ENCODE measurements at places on chromosomes 3 and 15. TPM values are rescaled to one million over a fixed set of nuclear protein-coding genes. Genes with fewer than 3 reads are reported as not detected.

DNA sequence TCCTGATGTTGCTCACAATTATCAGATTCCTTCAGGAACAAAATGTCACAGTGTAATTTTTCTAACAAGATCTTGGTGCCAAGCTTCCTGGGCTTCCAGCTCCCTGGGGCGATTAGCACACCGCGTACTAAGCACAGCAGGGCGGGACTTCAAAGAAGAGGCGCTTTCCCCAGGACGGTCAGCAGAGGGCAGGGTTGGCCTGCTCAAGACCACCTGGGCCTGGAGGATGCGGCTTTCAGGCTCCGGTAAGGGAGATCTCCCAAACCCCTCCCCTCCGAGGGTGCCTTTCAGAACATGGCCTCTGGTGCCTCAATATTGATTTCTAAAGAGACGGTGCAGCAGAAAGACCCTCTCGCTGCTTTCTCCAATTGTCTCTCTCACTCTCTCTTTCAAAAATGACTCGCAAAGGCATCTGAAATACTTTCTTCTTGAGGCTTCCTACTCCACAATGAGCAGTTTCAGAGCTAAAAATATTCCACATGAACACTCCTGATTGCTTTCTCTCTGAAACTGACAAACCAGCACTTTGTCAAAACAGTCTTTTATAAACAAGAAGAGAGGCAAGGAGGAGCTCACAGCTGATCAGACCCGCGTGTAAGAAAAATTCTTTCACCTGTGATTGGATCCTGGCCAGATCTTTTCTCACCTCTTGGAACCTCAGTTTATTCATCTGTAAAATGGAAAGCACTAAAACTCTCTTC is 154.0 kb downstream of the ADAMTS9 start:
- DNase-seq = peak; percentile 77

- DNase-seq = no peak
These were observed 180.6 kb downstream of the LSAMP start for GRCh38 chr3:116264546-116265319.

- DNase-seq = no peak
These were observed 225.7 kb downstream of the PYDC2 start for GRCh38 chr3:191686626-191687025.

GRCh38 chr3:58497097-58497496 is 5.2 kb downstream of the KCTD6 start:
- no peak for DNase-seq

GRCh38 chr3:46705751-46706552 is 4.8 kb downstream of the TMIE start:
- DNase-seq = no peak

The HES1 gene
- 13.6 TPM for total RNA-seq

- no peak for DNase-seq
These were observed 383.7 kb downstream of the MFSD1 start for GRCh38 chr3:159185443-159186050.

The TEX9 gene
- total RNA-seq = 23.2 TPM

DNA sequence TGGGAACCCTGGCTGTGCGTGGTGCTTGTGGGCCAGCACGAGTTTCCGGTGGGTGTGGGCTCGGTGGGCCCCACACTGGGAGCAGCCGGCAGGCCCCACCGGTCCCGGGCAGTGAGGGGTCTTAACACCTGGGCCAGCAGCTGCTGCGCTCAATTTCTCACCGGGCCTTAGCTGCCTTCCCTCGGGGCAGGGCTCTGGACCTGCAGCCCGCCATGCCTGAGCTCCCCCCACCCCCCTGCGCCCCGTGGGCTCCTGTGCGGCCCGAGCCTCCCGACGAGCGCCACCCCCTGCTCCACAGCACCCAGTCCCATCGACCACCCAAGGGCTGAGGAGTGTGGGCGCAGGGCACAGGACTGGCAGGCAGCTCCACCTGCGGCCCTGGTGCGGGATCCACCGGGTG is 49.4 kb downstream of the TM4SF18 start:
- DNase-seq = no peak

DNA sequence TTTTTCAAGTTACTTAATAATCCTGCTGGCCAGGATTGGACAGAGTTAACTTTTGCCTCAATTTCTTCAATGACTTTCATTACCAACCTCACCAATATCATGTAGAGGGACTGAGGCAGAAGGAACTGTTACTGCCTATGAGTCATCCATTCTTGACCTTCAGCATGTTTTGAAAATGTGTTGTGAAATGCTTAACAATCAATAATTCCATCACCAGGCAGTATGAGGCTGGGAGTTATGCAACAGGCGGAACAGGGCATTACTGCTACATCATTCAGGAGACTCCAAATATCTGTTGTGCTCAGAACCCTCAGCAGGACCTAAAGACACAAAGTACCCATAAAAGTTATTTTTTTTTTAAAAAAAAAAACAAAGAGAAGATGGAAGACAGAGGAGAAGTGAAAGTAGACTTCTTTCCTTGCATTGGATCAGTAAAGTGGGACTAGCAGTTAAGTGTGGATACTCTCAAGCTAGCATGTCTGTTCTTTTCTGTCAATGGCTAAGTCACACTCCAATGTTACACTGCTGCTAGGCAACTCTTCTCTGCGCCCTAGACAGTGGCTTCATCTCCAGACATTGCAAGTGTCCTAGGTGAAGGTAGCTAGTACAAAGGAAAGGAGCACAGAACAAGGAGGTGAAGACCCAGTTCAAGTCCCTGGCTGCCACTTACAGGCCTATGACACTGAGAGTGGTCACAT is 184.9 kb upstream of the LPP start:
- DNase-seq = no peak

- no peak for DNase-seq
These were observed 507.0 kb upstream of the TPRG1 start for GRCh38 chr3:188664795-188665194.

DNA sequence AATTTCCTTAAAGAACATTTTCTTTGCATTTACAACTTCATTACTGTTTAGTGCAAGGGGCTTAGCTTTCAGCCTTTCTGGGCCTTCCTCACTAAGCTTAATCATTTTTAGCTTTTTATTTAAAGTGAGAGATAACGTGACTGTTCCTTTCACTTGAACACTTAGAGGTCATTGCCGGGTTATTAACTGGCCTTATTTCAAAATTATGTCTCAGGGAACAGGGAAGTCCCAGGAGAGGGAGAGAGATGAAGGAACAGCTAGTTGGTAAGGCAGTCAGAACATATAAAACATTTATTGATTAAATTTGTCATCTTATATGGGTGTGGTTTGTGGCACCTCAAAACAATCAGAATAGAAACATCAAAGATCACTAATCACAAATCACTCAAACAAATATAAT is 268.7 kb downstream of the TIGIT start:
- DNase-seq = no peak

The SHC4 gene
- total RNA-seq = 5.5 TPM

DNA sequence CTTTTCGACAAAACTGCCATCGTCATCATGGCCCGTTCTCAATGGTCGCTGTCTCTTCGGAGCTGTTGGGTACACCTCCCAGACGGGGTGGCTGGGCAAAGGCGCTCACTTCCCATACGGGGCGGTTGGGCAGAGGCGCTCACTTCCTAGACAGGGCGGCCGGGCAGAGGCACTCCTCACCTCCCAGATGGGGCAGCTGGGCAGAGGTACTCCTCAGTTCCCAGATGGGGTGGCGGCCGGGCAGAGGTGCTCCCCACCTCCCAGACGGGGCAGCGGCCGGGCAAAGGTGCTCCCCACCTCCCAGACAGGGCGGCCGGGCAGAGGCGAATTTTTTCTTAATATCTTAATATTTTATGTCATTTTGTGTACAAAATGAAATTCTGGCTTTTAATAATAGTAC is 44.5 kb downstream of the PARP14 start:
- DNase-seq = no peak

The ZPLD1 gene
- total RNA-seq = not detected

The WDR49 gene
- 21.4 TPM for total RNA-seq
